Activated CD4-positive, alpha-beta T cell treated with anti-CD3 and anti-CD28 coated beads, Interleukin-2, amount 10 ng/mL, durations not matched to agents 7 days and 5 days (primary cell): ENCODE measurements at places on chromosomes 6 and 20.

GRCh38 chr6:22880686-22881433 lies 311.5 kb downstream of the HDGFL1 start:
- no peak for DNase-seq

GRCh38 chr6:14804001-14804784 lies 441.7 kb upstream of the JARID2 start:
- no peak for DNase-seq

- DNase-seq = no peak
Measured at GRCh38 chr6:151676460-151676945, 131.0 kb upstream of the ESR1 start.

DNA sequence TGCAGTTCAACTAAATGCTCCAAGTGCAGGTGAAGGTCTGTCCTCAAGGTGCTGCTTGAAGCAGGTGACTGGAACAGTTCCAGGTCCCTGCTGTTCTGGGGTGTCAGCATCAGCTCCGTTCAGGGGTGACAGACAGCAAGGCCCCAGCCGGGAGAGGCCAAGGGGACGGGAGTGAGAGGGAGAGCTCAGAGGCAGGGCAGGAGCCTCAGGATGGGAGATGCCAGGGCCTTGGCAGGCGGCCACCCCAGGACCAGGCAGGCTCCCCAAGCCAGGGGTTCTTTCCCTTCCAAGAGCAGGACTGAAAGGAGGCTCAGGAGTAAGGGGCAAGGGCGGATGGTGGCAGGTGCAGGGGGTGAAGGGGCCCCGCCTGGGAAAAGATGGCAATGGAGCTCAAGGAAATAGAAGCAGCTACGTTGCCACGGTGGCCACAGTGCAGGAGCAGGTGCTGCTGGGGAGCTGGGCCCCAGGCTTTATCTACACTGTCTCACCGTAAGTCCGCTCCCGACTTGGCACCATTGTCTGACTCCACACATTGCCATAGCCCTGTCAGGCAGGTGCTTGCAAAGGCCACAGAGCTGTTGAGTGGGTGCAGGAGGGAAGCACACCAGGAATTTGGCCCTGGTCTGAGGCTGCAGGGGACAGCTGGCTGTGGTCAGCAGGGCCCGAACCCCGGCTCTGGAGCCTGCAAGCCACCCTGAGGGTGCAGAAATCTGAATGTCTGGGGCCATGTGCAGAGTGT lies 43.1 kb downstream of the ERMARD start:
- DNase-seq = peak; percentile 2

- DNase-seq = no peak
Measured at GRCh38 chr6:25498505-25498904, 153.5 kb upstream of the SCGN start.

DNA sequence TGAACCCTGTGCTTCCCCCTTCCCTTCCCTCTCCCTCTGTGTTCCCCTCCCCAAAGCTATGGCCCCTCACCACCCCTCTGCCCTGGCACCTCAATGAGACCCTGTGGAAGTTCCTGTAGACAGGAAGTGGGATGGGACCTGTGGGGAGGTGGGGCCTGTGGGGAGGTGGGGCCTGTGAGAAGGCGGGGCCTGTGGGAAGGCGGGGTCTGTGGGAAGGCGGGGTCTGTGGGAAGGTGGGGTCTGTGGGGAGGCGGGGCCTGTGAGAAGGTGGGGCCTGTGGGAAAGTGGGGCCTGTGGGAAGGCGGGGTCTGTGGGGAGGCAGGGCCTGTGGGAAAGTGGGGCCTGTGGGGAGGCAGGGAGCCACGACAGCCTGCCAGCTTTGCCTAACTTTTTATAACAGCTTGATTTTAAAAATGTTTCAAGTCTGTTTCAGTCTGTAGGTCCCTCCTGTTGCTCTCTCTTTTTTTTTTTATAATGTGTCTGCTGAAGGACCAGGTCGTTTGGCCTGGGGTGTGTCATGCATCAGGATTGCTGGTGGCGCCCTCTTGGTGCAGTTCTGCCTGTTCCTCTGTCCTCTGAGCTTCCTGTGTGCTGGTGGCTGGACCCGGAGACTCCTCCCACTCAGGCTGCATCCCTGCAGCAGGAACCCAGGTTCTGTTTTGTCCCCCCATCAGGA lies 70.5 kb upstream of the SLCO4A1 start:
- DNase-seq = no peak
